ENCODE measurements at places on chromosomes 11 and 22. TPM values are rescaled to one million over a fixed set of nuclear protein-coding genes. Genes with fewer than 3 reads are reported as not detected.

Gene BACE1
- total RNA-seq, result 75.1 TPM

Gene TNNI2
- total RNA-seq, result not detected

Gene SIK3
- 179 TPM for total RNA-seq

Gene TMEM138
- total RNA-seq, result 27.0 TPM

Gene LBHD1
- 11.0 TPM for total RNA-seq

Gene NDUFS8
- 98.7 TPM for total RNA-seq

Gene DDTL
- 0.56 TPM for total RNA-seq

Gene CYP2D6
- 2.7 TPM for total RNA-seq

- no peak for DNase-seq
These were observed 13.4 kb downstream of the NFAM1 start for GRCh38 chr22:42418811-42419242.

DNA sequence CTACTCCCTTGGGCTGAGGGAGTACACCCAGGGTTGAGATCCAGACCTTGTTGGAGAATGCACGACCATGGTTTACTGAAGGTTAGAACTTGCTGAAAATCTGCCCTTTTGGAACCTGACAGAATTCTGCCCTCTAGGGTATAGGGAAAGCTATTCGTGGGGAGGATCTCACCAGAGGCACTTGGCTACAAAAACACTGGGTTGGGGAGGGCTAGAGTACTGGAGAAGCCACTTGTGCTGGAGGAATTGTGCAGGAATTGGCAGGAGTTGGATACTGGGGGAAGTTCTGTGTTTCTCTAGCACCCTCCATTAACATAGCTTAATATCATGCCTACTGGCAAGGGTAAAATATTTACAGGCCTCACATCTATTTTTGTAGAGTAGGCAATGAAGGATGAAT, 55.8 kb downstream of the PPME1 start:
- DNase-seq, result no peak

DNA sequence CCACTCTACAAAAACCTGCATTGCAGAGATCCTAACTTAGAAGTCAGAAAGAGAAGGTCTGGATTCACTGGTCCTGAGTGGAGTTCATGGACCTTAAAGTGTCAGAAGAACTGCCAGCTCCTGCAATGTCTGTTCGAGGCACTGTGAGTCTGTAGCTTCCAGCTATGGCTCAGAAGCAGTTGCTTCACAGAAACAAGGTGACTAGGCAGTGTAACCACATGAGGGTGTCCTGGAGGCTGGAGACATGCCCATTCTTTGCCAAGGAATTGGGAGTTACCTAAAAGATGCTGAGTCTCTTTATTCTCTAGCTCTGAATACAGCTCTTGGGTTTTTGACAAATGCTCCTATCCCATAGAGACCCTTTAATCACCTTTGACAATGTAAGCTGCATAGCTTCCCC, 130.5 kb downstream of the SPON1 start:
- DNase-seq, result no peak

DNA sequence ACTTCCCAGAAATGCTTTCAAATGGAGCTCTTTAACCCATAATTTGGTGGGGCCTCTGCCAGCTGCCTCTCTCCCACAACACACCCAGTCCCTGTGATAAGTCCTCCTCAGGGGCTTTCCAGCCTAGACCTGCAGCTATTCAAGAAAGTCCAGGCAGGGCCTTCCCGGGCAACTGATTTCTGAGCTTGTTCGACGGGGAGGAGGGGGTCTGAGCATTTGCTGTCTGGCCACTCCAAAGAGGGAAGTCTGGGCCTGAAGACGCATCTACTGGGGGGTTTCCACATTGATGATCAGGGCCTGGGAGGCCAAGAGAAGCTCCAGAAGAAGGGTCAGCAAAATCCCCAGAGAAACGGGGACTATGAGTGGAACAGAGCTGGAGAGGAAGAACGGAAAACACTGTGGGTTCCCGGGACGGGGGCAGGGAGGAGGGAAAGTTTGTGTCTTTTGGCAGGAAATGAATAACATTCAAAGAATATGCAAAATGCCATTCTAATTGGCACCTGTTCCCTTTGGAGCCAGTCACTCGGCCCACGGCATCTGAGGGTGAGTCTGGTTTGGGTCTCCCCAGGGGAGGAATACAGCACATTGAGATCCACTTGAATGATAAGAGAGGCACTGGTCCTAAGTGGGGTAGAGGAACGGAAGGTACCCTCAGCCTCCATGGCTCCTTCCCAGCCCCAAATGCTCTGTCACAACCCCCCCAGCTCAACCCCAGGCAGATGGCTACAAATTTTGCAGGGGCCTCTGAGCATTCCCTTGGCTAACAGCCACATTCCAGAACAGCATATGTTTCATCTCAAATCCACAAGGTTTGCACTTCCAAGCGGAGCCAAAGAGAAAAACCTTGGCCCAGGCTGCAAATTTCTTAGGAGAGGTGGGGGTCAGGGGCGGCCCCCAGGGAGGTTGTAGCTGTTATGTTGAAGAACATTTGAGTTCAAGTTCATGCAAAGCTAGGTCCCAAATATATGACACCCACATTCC, 72.0 kb downstream of the RPUSD4 start:
- no peak for DNase-seq

DNA sequence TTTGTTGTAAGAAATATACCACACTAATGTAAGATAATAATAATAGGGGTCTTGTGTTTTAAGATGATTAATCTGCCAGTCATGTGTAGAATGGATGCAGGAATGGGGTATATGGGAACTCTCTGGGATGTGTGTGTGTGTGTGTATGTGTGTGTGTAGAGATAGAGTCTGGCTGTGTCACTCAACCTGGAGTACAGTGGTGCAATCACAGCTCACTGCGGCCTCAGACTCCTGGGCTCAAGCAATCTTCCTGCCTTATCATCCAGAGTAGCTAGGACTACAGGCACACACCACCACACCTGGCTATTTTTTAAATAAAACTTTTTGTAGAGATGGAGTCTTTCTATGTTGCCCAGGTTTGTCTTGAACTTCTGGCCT, 11.5 kb upstream of the PANX1 start:
- DNase-seq, result no peak

DNA sequence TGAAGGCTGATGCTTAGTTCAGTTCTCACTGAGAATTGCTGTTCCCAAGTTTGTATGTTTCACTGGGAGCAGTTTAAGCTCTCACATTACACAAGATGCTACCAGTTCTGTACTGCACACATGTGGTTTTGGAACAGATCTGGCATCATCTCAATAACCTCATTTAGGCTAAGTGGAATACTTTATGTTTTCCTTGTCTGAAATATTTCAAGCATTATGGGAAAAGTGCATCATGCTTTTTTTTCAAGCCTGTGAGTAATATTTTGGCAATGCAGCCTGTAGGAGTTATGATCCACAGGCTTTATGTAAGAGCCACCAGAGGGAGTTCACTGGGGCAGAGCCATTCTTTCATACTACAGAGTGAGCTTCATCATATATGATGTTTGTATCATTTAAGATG, 141.5 kb downstream of the OR4C45 start:
- no peak for DNase-seq

GRCh38 chr11:100741866-100742625, 55.0 kb downstream of the ARHGAP42 start:
- DNase-seq, result no peak

GRCh38 chr11:118088531-118088930, 1.8 kb upstream of the SMIM35 start:
- DNase-seq, result no peak

GRCh38 chr22:35930933-35931332, 97.7 kb downstream of the RBFOX2 start:
- no peak for DNase-seq

DNA sequence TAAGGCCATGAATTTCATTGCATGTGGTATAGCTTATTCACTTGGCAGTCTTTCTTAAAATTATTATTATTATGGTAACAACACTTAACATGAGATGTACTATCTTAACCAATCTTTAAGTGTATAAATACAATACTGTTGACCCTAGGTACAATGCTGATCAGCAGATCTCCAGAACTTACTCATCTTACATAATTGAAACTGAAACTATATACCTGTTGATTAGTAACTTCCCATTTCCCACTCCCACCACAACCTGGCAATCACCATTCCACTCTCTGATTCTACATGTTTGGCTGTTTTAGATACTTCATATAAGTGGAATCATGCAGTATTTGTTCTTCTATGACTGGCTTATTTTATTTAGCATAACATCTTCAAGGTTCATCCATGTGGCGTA, 150.2 kb upstream of the POU2AF2 start:
- no peak for DNase-seq

DNA sequence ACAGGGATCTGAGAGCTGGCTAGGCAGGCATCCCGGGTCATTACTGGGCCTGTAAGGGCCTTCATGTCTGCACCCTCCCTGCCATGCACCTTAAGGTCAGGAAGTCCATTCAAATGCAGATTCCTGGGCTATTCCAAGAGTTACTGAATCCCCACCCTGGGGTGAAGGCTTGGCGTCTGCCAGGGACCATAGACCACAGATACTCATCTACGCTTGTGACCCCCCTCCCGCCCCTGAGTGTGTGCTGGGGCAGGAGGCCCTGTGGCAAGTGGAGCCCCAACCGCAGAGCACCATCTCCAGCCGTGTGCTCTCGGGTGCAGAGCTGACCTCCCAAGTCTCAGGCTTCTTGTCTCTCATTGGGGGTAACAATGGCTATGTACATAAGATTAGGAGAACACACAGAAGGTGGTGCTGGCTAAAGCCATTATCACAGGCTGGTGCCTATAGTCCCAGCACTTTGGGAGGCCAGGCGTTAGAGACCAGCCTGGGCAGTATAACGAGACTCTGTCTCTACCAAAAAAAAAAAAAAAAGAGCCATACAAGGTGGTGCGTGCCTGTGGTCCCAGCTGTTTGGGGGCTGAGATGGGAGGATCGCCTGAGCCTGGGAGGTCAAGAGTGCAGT, 19.1 kb upstream of the KCNQ1OT1 start:
- no peak for DNase-seq

DNA sequence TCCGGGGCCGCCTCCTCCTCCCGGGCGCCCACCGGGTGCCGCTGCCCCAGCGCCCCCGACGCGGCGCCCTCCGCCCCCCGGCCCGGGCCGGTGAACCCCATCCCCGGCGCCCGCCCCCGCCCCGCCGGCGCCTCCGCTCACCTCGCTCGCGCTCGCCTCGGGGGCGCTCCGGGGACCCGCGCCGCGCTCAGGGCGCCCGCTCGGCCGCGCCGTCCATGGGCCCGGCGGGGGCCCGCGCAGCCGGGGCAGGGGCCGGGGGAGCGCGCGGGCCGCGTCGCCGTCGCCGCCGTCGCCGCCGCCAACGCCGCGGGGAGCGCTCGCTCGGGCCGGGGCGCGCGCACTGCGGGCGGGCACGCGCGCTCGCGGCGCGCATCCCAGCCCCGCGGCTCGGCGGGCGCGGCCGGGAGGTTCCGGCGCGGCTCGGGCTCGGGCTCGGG, 293 bp downstream of the DUSP8 start:
- no peak for DNase-seq

DNA sequence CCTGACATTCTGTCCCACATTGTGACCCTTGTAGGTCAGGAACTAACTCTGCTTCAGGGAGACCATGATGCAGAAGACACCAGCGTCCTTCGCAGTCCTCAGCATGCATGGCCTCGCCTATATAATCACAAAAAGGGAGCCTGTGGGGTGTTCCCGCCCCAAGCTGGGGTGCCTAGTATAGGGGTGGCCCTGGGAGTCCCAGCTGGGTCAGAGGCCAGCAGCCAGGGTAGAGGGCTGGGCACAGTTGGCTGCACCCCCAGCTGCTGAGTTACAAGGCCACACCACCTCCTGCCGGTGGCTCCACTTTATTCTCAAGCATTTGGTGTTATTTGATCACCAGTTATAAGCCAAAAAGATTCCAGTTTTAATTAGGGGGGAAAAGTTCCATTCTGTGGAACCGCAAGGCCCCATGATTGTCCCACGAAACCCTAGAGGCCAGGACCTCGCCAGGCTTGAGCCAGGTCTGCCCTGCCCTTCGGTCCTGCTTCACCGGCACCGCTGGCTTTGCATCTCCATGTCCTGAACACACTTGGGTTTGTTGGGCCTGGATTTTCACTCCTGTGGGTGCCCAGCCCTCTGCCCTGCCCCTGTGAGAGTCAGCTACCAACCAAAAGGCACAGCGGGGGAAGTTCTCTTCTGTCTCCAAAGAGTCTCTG, 15.0 kb upstream of the GNB1L start:
- DNase-seq, result peak; percentile 34

- no peak for DNase-seq
These were observed 2.5 kb downstream of the CDC42EP2 start for GRCh38 chr11:65317025-65317786.

DNA sequence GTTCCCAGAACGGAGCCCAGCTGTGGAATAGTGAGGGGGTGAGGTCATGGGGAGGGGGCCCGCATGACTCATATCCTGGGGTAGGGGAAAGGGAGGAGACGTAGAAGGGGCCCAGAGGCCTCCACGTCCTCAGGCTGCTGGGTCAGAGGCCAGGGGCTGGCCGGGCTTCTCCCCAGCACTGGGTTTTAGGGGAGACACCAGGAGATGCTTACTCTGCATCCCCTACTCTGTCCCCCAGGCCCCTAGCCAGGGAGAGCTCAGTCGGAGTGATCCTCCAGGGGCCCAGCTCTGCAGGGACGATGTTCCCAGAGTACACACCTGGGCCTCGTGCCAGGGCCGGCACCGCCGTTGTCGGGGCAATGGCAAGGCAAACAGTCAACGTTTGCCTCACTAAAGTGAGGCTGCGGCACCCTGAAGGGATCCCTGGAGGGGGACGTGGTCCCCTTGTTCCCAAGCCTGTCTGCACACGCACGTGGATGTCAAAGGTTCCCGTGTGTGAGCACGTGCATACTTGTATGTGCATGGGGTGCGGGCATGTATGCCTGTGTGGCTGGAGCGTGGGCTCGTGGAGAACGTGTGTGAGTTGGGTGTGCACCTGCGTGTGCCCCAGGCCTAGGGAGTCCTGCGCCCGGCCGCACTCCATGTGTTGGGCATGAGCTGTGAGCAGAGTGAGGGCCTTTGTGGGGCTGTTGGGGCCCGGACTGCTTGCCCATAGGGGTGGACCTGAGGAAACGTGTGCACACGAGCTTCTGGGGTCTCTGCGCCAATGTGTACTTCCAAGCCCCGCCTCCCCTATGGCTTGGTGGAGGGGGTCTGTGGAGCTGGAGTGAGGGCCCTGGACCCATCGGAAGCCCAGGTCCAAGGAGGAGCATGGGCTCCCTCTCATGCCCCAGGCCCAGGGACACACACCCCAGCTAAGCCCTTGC, 14.2 kb downstream of the PRR33 start:
- no peak for DNase-seq

- DNase-seq, result no peak
These were observed 12.1 kb downstream of the CHST1 start for GRCh38 chr11:45653277-45653676.

DNA sequence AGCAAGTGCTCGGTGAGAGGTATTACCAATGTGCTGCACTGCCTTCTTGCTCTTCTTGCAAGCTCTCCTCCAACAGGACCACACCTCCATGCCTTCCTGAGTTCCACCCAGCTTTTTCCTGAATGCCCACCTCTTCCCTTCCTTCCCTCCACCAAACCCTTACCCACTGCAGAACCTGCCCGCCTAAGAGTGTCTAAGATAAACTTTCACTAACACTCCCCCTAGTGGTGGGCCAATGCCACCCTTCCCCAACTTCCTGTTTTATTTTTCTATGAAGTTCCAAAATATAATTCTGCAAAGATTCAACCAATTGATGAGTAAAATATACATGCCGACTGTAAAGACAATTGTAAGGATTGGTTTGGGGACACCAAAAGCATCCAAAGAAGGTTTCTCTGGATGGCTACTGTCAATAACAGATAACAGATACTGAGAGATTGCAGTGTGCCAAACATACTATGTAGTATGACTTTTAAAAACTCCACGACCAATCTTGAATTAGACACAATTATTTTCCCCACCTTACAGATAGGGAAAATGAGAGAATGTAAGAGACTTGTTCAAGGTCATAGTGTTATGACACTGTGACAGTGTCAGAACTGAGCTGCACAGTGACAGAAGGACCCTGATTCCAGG, 38.6 kb upstream of the BMAL1 start:
- no peak for DNase-seq

All from dorsolateral prefrontal cortex (tissue), 122 donors.